Tongue (tissue), 3 donors: ENCODE measurements at places on chromosomes 3 and 15. TPM values are rescaled to one million over a fixed set of nuclear protein-coding genes. Genes with fewer than 3 reads are reported as not detected.

- DNase-seq: no peak
These were observed 62.8 kb downstream of the MDFIC2 start for GRCh38 chr3:70249509-70250160.

DNA sequence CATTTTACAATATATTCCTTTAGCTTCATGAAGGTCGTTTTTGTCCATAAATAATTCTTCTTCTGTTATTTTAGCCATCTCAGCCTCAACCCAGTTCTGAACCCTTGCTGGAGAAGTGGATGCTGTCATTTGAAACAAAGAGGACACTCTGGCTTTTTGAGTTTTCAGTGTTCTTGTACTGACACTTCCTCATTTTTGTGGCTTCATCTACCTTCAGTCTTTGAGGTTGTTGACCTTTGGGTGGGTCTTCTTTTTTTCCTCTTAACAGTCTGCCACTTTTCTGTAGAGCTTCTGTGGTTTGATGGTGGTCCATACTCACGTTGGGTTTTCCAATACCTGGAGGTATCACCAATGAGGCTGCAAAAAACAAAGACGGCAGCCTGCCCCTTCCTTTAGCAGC is 650.9 kb downstream of the PDCD6IP start:
- no peak for DNase-seq

GRCh38 chr3:14489641-14490040 is 50.5 kb downstream of the GRIP2 start:
- DNase-seq: no peak

GRCh38 chr15:78072080-78072892 is 5.2 kb downstream of the TBC1D2B start:
- DNase-seq: peak; percentile 62

Gene CPB1
- total RNA-seq: not detected

Gene GOLGA6L7
- total RNA-seq: not detected

GRCh38 chr3:140883428-140884040 is 58.1 kb upstream of the SLC25A36 start:
- no peak for DNase-seq

Gene AP3S2
- 58.5 TPM for total RNA-seq

Gene ST8SIA2
- total RNA-seq: 12.7 TPM

DNA sequence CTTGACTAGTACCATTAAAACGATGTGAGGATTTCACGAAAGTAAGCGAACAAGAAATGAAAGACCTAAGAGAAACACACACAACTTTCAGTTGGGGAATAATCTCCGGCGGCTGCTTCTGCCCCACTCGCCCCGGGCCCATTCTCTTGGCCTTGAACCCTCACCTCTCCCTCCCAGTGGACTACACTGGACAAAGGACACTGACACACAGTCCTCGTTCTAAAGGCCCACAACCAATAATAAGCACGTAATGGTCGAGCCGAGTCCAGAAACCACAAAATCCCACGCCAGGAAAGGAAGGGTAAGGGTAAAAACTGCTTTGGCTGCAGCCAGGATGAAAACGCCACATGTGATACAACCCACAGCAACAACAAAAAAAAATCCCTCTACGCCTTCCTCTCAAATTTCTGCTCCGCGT is 469 bp downstream of the ZNF770 start:
- DNase-seq: no peak

- DNase-seq: no peak
These were observed 41.8 kb downstream of the SLC24A1 start for GRCh38 chr15:65663521-65663920.

DNA sequence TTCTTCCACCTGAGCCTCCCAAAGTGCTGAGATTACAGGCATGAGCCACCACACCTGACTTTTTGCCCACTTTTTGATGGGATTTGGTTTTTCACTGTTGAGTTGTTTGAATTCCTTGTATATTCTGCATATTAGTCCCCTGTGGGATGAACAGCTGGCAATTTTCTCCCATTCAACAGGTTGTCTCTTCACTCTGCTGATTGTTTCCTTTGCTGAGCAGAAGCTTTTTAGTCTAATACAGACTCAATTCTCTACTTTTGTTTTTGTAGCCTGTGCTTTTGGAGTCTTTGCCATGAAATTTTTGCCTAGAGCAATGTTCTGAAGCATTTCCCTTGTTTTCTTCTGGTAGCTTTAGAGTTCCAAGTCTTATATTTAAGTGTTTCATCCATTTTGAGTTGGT is 62.7 kb upstream of the MFGE8 start:
- no peak for DNase-seq

GRCh38 chr3:194485881-194486539 is 792 bp downstream of the ATP13A3 start:
- peak; percentile 40 for DNase-seq

DNA sequence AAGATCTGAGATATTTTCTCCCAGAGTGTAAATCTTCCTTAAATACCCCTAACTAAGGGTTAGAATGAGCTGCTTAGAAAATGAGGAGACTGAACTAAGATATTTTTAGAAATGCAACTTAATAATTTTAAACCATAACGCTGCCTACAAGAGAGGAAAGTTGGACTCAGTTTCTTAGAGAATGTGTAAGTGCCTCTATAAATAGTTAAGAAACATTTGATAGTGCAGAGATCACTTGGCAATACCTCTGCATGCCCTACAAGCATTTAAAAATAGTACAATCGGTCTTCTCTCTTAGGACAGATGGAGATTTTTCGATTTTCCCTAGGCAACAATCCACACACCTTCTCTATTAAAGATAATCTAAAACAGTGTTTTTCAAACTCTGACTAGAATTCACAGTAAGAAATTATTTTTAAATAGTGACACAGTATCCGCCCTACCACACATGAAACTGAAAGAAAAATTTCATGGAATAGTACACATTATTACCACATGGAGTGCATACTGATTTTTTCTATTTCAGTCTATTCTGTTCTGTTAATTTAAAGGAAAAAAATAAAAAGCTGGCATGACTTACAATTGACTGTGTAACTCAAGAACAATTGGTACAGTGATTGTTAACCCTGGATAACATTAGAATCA is 83.2 kb downstream of the GADL1 start:
- DNase-seq: peak; percentile 40

Gene SNX4
- total RNA-seq: 52.8 TPM

Gene ERICH6
- total RNA-seq: not detected

Gene IL17RD
- 46.1 TPM for total RNA-seq

DNA sequence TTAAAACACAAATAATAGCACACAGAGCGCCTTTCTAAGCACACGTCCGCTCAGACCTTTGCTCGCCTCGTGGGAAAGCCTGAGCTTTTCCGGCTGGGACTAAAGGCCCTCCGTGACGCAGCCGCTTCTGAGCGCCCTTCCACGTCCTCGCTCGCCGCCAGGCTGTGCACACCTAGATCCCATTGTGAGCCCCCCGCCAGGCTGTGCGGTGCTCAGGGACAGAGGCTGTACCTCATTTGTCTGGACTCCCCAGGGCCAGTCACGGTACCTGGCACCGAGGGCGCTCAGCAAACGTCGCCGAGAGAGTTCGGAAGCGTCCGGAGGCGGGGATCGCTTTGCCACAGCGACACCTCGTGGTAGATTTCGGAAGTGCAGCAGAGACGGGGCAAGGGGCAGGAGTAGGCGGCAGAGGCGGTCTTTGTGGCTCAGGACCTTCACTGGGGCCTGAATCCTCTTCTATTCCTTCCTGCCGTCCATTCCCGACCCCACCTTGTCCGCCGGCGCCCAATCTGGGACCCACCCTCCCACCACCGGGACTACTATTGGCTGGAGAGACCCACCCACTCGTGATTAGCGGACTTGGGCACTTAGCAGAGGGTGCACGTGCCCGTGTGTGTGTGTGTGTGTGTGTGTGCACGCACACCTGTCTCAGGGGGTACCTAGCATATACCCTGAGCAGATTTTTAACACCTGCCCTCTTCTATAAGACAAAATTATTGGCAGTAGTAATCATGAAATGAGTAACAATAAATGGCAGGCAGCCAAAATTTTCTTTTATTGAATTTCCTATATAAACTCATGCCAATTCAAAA is 65.6 kb downstream of the RHCG start:
- peak; percentile 87 for DNase-seq

DNA sequence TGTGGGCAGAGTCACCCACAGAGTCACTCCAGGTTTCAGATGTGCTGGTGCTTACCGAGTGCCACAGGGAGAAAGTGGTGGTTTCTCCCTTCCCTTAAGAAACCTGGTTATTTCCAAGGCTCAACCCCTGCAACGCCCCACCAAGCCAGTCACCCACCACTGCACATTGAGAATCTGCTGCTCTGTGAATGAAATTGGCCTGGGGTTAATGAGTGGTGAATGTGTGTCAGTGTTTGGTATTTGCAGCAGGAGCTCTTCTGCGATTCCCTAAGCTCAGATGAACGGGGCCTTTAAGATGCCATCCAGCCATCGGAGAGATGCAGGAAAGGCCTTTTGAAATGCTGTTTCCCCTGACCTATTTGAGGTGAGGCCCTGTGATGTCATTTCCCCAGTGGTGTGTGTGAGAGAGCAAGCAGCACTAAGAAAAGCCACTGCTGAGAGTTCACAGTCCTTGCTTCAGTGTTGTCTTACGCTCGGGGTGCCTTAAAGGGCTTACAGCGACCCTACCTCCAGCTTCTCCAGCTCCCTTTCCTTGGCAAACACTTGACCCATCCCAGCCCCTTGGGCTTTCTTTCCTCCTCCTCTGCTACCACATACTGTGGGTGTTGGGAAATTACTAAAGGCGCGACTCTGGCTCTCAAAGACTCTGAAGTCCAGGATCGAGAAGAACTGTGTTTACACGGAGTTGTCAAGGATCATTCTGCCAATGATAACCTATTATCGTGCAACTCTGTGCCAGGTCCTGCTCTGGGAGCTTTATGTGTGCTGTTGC is 68.9 kb downstream of the SMAD3 start:
- DNase-seq: peak; percentile 46

Gene LRRC31
- not detected for total RNA-seq

Gene STRIT1
- 3.9 TPM for total RNA-seq

Gene TP63
- total RNA-seq: 43.2 TPM

DNA sequence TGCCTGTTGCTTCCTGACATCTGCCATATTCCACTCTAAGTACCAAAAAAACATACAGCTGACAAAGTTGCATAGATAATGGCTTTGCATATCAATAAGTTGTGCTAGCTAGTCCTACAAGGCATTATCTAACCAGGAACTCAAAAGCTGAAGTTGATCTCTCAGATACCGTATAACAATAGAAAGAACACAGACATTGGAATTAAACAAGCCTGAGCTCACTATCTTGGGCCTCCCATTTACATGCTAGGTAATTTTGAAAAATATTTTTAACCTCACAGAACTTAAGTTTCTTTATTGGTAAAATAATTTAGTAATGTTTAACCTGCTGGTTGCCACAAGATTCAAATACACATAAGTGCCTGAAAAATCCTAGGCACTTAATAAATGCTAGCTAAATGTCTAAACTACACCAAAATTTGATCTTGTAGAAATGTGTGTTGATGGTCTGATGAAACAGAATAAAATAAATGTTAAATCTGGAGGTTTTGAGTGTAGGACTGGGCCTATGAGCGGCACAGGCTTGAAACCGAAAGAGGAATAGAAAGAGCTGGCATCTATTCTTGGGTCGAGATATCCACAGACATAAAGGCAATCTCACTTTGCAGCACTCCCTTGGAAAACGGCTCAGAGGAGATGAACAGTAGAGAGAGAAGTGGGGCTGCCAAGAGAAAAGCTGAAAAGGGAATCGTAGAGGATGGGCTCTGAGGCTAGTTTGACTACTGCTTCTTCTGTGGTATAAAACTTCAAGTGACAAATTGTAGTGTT is 29.9 kb upstream of the TTC14 start:
- no peak for DNase-seq

DNA sequence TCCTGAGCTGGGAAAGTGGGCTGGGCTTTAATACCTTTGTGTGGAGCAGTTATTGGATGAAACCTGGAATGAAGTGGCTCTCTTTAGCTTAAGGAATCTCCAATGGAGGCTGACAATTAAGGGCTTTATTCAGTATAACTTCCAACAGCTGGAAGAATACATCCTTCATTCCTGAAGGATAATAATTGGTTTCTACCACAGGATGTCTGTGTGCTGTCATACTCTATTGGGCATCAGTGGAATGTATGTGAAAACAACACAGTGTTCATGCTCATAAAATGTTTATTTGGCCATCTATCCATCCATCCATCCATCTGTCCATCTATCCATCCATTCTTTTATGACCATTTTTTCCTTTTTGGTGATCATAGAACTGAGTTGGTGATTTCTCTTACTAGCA is 220.7 kb upstream of the GAP43 start:
- DNase-seq: no peak

Gene TNIK
- total RNA-seq: 56.6 TPM

GRCh38 chr3:27900316-27900715 is 178.2 kb upstream of the EOMES start:
- DNase-seq: no peak

DNA sequence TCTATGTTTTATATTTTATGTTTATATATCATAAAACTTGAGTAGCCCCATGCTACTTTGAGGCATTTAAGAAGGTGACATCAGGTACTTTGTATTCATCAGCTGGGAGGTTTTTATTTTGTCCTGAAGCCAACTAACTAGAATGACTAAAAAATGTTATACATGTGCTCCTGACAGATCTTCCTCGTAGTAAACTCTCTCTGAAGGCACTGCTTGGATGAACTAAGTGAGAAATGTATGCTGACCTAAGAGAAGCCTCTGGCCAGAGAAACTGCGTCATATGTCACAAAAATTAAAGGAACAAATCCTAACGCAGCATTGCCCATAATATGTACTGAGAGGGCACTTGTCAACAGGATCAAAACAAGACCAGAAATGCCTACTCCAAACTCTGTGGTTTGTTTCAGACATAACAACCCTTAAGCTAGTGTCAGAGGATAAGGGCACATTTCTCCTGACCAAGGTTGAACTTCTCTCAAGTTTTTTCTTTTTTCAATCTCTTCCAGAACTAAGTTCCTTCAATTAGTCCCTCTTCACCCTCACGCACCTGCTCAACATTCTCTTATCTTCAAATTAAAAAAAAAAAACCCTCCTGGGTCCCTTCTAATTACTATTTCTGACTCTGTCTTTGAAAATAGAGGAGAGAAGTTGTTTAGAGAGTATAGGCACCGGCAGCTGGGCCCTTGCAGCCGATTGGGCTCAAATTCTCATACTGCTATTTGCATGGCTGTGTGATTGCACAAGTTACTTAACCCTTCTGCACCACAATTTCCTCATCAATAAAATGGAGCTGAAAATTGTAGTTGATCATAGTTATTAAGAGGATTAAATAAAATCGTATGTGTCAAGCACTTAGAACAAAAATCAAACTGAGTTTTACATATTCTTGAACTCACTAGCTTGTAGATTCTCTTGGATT is 159.0 kb downstream of the FRMD5 start:
- no peak for DNase-seq

- peak; percentile 69 for DNase-seq
These were observed 18.7 kb upstream of the HDAC11 start for GRCh38 chr3:13461169-13462124.

DNA sequence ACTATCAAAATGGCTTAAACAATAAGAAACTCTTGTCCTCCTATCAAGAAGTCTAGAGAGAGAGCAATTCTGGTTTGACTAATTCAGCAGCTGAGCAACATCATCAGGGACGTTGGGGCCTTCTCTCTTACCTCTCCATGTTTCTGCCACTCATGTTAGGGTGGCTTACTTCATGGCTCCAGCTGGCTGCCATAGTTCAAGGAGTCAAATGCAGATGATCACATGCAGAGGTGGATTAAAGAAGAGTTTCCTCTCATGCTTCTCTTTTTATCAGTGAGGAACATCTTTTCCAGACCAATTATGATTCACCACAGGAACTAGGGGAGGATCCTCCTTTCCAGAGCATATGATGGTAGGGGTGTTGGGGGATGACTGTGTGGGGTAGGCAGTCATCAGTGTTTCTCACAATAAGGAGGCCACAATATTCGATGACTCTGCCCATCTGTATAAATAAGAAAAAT is 45.5 kb downstream of the NEK11 start:
- DNase-seq: no peak
